Suprapubic skin (tissue), 4 donors: ENCODE measurements at places on chromosomes 3 and 15. TPM values are rescaled to one million over a fixed set of nuclear protein-coding genes. Genes with fewer than 3 reads are reported as not detected.

Gene SLC26A6
- 14.0 TPM for total RNA-seq

Gene RAB5A
- total RNA-seq: 94.9 TPM

Gene TTLL13
- not detected for total RNA-seq

- H3K4me1 ChIP-seq: peaks cover 7% of the 10 kb centered on the region
- H3K27me3 ChIP-seq: no peaks in the 10 kb centered on the region
- H3K27ac ChIP-seq: no peak overlapping the region
- no peak overlapping the region for H3K4me3 ChIP-seq
- DNase-seq: no peak
Observed at GRCh38 chr3:45480218-45480617, 91.8 kb downstream of the LARS2 start.

- H3K27ac ChIP-seq: no peak overlapping the region
- H3K4me1 ChIP-seq: no peaks in the 10 kb centered on the region
- peaks cover 7% of the 10 kb centered on the region for H3K27me3 ChIP-seq
- H3K36me3 ChIP-seq: no peaks in the 10 kb centered on the region
- H3K4me3 ChIP-seq: no peak overlapping the region
- no peak for DNase-seq
Observed at GRCh38 chr3:187551416-187551815, 118.8 kb downstream of the SST start.

DNA sequence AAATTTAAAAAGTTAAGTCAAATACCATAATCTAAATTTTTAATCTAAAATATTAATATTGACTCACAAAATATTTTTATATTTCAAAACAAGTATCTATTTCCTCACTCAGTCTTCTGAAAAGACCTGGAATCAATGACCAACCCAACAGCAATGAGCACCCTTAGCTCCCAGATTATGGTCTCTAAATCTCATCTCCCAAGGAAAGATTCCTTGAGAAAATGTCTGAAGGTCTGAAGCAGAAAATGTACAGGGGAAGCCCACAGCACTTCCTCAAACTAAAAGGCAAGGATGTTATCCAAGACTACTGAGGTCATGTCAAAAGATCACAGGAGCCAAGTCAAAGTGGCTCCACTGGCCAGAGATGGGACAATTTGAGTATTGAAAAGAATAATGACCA lies 51.0 kb upstream of the SLCO2A1 start:
- H3K27ac ChIP-seq: no peak overlapping the region
- no peak overlapping the region for H3K4me3 ChIP-seq
- H3K36me3 ChIP-seq: no peaks in the 10 kb centered on the region
- H3K27me3 ChIP-seq: no peaks in the 10 kb centered on the region

Gene P4HTM
- total RNA-seq: 30.3 TPM

- H3K36me3 ChIP-seq: no peaks in the 10 kb centered on the region
- H3K27ac ChIP-seq: no peak overlapping the region
- H3K27me3 ChIP-seq: no peaks in the 10 kb centered on the region
Observed at GRCh38 chr3:182503401-182503800, 289.9 kb upstream of the ATP11B start.

DNA sequence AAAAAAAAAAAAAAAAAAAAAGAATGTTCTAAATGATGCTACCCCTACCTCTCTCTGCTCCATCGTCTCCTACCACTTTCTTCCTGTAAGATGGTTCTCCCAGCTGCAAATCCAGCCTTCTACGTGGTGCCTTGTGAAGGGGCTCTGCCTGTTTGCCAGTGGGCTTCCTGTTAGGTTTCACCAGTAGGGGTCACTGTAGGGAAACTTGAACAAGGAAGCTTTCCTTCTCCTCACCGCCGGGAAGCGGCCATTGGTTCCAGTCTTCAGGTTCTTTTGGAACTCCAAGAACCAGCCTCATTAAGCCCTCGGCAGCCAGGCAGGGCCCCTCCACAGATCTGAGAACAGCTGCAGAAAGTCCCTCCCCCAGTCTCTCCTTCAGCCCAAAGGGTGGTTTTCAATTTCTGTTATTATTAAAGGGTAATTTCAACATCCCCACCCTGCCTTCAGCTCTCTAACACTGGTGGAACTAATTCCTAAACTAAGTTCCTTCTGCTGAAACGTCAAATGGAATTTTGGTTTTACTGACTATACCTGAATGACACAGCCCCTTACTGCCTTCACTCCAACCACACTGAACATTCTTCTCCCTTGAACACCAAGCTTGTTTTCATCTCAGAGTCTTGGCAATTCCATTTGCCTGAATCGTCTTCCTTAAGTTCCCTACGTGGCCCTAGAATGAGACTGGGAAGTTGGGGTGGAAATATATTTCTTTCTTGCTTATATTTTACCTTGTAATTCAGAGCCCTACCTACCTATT lies 13.5 kb downstream of the MCCC1 start:
- no peak overlapping the region for H3K27ac ChIP-seq
- no peak for DNase-seq
- H3K4me1 ChIP-seq: no peaks in the 10 kb centered on the region
- H3K4me3 ChIP-seq: no peak overlapping the region
- peaks cover 90% of the 10 kb centered on the region for H3K36me3 ChIP-seq
- no peaks in the 10 kb centered on the region for H3K27me3 ChIP-seq

DNA sequence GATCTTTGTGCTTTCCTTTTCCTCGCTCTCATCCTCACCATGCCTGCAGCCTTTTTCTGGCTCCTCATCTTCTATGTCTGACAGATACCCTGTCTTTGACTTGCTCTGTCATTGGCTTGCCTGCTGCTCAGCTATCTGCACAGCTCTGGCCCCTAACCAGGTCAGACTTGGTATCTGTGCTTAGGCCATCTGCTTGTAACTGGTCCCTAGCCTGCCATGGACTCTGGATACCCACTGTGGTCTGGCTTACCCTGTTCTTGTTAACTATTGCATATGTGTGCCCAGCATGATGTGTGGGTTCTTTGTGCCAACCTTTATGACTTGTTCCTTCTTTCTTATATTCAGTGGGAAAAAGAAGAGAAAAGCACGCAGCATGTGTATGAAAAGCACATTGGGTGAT lies 109.7 kb upstream of the ROPN1 start:
- no peak for DNase-seq
- H3K27ac ChIP-seq: no peak overlapping the region
- no peaks in the 10 kb centered on the region for H3K36me3 ChIP-seq

DNA sequence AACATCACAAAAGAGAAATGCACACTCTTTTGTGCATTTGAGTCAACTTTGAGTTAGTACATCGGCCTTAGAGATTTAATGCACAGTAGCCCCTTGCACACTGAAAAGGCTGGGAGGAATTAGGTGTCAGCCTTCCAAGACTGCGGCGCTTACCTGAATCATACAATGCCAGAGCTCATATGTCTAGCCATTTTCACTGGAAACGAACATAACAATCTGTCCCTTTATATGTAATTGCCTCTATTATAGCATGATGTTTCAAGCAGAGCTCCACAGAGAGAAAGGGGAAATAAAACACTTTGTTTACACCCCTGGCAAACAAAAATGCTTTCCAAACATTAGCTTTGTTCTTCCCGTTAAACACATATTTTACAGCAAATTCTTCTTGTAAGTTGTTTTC lies 315.7 kb upstream of the SLCO3A1 start:
- H3K36me3 ChIP-seq: no peaks in the 10 kb centered on the region
- H3K27me3 ChIP-seq: no peaks in the 10 kb centered on the region
- DNase-seq: no peak
- no peak overlapping the region for H3K27ac ChIP-seq
- no peak overlapping the region for H3K4me3 ChIP-seq
- peaks cover 10% of the 10 kb centered on the region for H3K4me1 ChIP-seq

DNA sequence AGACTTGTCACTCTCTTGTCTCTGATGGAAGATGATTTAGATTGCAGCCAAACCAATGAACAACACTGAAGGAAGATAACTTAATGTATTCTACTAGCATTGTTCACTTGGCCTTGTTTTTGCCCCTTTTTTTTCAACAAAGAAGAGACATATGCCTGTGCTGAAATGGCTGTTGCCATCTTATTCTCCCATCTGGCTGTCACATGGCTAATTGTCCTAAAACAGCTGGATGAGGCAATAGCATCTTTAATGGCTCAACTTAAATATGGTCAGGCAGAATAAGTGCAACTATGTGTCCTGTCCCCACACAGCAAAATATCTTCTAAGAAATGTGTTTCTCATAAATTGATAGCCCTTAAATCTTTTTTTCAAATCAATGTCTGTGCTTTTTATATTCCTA lies 576.9 kb downstream of the TUSC7 start:
- no peak overlapping the region for H3K27ac ChIP-seq

Gene ATP8B4
- 3.2 TPM for total RNA-seq

Gene TRIM42
- total RNA-seq: not detected

- no peaks in the 10 kb centered on the region for H3K27me3 ChIP-seq
- H3K36me3 ChIP-seq: no peaks in the 10 kb centered on the region
- peaks cover 40% of the 10 kb centered on the region for H3K4me1 ChIP-seq
- no peak overlapping the region for H3K27ac ChIP-seq
- DNase-seq: no peak
- no peak overlapping the region for H3K4me3 ChIP-seq
Observed at GRCh38 chr15:63231206-63231605, 41.8 kb downstream of the RAB8B start.

DNA sequence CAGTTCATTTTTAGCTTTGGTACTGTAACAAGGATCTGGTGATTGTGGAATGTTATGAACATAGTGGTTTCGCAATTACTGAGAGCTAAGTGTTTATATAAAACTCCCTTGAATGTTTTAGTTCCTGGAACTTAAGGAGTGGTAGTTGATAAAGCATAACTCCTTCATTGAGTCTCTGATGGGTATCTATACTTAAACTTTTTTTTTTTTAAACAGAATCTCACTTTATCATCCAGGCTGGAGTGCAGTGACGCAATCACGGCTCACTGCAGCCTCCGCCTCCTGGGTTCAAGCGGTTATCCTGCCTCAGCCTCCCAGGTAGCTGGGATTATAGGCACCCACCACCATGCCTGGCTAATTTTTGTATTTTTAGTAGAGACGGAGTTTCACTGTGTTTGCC lies 11.3 kb downstream of the PRKCI start:
- no peak for DNase-seq
- H3K4me1 ChIP-seq: no peaks in the 10 kb centered on the region
- H3K27ac ChIP-seq: no peak overlapping the region
- no peak overlapping the region for H3K4me3 ChIP-seq
- peaks cover 21% of the 10 kb centered on the region for H3K36me3 ChIP-seq
- no peaks in the 10 kb centered on the region for H3K27me3 ChIP-seq

Gene CFAP91
- 2.2 TPM for total RNA-seq

DNA sequence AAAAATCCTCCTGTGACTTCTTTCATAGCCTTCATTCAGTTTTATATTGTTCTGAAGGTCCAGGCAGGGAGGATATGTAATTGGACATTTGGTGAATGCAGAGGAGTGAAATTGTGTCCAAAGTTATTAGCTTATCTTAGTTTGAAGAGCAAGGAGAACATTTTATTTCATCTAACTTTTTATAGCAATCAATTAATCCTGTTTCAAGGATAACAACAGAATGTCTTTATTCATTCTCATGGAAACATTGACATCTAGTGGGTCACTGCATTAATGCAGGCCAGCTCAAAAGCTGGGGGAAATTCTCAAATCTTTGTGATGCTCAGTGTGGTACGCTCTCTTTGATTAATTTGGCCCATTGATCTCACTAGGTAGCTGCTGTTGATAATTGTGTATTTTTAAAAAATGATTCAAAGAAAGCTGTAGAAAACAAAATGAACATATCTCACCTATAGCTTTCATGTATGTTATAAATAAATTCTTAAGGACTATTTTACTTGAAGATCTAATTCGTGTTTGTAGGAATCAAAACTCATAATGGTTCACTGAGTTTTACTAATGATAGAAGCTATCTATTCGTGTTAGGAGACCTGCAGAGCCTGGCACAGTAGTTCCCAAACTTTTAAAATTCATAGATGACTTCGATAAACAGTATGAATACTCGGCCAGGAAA lies 150.8 kb upstream of the KCNMB2 start:
- H3K36me3 ChIP-seq: no peaks in the 10 kb centered on the region
- no peak overlapping the region for H3K4me3 ChIP-seq
- no peak for DNase-seq
- no peak overlapping the region for H3K27ac ChIP-seq

DNA sequence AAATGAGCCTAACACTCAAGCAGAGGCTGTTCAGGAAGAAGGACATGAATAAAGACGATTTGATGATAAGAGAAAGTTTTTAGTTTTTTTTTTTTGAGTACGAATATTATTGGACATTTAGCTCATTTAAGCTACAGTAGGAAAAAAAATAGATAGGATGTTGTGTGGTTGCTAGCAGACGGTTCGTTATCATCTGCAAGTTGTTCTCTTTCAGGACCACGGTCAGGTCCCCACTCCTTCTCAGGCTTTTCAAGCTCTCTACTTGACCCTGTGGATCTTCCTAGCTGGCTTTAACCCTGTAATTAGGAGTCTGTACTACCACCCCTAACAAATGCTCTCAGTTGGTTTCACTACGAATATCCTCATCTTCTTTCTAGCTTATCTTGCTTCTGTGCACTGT lies 1.1 kb downstream of the KCNH8 start:
- H3K4me3 ChIP-seq: no peak overlapping the region
- peaks cover 8% of the 10 kb centered on the region for H3K27me3 ChIP-seq
- H3K4me1 ChIP-seq: peaks cover 31% of the 10 kb centered on the region
- no peak for DNase-seq
- H3K36me3 ChIP-seq: no peaks in the 10 kb centered on the region

DNA sequence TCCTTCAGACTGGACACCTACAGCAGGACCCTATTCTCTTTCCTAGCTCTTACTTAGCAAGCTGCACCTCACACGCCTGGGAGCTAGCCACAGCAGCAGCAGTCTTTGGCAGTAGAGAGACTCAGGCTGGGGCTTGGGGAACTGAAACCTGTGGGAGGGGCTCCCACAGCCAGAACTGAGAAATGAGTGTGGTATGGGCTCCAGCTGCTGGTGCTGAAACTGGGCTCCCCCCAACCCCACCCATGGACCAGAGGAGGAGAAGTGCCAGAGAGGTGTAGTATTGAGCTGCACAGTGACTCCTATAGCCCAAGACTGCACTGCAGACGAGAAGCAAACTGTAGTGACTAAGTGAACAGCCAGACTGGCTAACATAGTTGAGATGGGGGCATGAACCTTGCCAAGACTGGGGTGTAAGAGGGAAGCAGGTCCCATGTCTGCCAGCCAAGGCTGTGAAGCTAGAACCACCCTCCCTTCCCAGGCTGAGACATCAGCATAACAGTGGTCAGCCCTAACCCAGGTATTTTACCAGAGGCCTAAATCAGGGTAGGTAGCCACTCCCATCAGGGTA lies 62.5 kb downstream of the MYO5A start:
- no peaks in the 10 kb centered on the region for H3K27me3 ChIP-seq
- no peak for DNase-seq
- H3K36me3 ChIP-seq: no peaks in the 10 kb centered on the region
- H3K4me1 ChIP-seq: peaks cover 8% of the 10 kb centered on the region
- H3K27ac ChIP-seq: no peak overlapping the region

Gene SLC22A14
- not detected for total RNA-seq

GRCh38 chr15:92578096-92578835 lies 77.3 kb downstream of the FAM174B start:
- H3K27me3 ChIP-seq: peaks cover 4% of the 10 kb centered on the region
- no peaks in the 10 kb centered on the region for H3K4me1 ChIP-seq
- H3K36me3 ChIP-seq: no peaks in the 10 kb centered on the region
- H3K4me3 ChIP-seq: no peak overlapping the region
- no peak for DNase-seq
- no peak overlapping the region for H3K27ac ChIP-seq

DNA sequence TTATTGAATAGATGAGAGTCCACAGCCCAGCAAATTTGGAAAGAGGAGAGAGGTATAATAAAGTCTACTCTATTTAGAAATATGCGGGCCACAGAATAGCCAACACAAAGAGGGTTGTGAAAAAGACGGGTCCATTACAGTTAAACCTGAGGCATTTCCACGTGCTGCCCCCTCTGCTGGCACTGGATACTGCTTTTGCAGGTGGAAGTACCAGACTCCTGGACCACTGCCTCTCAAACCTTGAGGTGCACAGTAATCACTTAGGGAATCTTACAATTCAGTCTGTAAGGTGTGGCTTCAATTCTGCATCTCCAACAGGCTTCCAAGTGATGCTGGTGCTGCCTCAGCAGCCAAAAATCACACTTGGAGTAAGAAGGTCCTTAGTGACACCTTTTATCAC lies 3.0 kb upstream of the TFDP2 start:
- H3K4me1 ChIP-seq: peaks cover 20% of the 10 kb centered on the region
- no peaks in the 10 kb centered on the region for H3K36me3 ChIP-seq
- H3K27ac ChIP-seq: no peak overlapping the region

Gene DNAH12
- not detected for total RNA-seq
